Cardiac muscle cell (in vitro differentiated cells and primary cell): ENCODE measurements at places on chromosomes 5 and 9.

DNA sequence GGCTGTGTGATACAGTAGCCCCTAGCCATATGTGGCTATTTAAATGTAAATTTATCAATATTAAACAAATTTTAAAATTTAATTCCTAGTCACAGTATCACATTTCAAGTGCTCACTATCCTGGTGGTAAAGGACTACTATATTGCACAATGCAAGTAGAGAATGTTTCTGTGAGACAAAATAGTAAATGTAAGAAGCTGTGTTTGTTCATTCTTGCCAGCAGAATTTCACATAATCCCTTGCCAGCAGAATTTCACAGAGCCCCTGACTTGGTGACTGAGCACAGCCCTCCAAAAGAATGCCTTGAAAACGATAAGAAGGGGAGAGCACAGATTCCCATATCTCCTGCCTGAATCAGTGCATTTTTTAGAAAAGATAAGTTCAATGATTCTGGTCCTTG, 75.9 kb upstream of the SELENOP start:
- DNase-seq, result no peak

DNA sequence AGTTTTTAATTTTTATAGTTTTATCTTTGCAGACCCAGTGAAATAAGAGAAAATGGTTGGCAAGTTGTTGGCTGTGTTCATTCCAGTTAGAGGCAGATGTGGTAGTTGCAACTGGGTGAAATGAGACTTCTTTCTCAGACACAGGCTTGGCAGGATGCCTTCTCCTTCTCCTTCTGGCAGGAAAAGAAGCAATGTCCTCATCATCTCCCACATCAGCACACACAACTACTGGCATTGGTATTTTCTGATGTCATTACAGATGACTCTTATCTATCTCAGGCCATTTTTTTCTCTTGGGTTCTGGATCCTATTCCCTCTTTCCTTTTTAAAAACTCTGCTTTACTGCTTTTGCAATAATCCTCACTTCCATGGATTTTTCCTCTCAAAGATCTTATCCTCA, 103.3 kb upstream of the EDIL3 start:
- DNase-seq, result peak; percentile 97

GRCh38 chr9:126564128-126564527, 49.6 kb upstream of the LMX1B start:
- no peak for DNase-seq

GRCh38 chr9:89723469-89724100, 118.8 kb downstream of the GADD45G start:
- DNase-seq, result no peak

DNA sequence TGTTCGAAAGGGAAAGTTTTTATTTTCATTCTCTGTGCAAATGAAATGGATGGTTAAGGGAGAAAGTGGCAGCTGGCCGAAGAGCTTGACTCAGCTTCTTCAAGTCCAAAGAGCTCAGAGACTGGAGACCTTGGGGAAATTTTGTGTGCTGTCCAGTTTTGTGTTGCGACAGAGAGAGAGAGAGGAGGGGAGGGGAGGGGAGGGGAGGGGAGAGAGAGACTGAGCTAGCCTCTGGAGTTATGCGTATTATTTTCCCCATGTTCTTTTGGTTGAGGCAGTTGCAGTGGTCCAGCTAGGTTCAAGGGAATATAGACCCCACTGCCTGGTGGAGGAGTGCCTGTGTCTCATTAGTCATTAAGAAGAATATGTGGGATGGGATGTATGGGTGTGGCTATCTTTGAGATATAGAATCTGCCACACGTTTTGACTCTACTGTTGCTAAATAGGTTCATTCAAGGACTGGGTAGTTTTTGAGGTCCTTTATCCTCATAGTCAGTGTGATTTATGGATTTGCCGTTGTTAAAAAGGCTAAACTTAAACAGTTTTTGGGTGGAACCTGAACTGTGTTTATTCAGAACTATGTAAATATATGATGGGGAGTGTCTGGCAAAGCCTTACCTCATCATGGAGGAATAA, 69.7 kb downstream of the ARHGAP26 start:
- DNase-seq, result no peak

DNA sequence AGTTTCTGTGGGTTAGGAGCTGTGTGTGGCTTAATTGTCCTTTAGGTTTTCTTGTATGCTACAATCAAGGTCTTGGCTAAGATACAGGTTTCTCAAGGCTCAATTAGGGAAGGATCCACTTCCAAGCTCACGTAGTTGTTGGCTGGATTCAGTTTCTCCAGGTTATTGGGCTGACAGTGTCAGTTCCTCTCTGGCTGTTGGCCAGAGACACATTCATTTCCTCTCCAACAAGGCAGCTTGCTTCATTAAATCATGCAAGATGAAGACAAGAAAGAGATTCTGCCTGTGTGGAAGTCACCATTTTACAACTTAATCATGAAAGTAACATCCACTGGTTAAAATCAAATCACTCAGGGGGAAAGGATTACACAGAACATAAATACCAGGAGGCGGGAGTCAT, 275.7 kb upstream of the KIF2A start:
- DNase-seq, result no peak
